ENCODE measurements at places on chromosomes 3 and 15. TPM values are rescaled to one million over a fixed set of nuclear protein-coding genes. Genes with fewer than 3 reads are reported as not detected.

- no peak for DNase-seq
- no peaks in the 10 kb centered on the region for H3K36me3 ChIP-seq
- no peak overlapping the region for H3K4me3 ChIP-seq
- peaks cover 15% of the 10 kb centered on the region for H3K4me1 ChIP-seq
These were observed 22.0 kb downstream of the SPATA12 start for GRCh38 chr3:57082481-57082880.

DNA sequence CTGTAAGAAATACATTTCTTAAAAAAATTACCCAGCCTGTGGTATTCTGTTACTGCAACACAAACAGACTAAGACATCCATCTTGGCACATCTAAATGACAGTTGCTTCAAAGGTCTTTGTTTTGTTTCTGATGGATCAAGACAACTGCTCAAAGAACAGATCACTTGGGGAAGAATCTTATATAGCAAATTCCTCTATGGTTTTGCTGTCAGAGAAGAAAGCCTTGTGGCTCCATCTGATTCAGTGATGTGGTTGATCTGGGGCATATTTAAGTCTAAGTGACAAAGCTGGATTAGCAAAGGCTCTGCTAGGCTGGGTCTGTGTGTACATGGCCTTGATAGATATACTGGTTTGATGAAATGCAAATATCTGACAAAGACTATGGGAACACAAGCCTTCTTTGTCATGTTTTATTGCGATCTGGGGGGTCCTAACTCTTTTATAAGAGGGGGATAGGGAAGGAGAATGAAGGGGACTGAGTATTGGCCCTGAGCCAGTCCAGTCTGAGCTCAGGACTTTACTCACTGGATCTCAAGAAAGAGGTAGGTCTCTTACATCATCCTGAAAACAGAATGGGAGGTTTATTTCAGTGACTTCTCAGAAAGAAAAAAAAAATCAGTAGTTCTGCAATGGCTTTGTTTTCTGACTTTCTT, 14.3 kb upstream of the LIMD1 start:
- no peak overlapping the region for H3K27ac ChIP-seq
- no peak for DNase-seq
- no peaks in the 10 kb centered on the region for H3K4me1 ChIP-seq

- H3K4me3 ChIP-seq: no peak overlapping the region
- no peak for DNase-seq
- H3K27ac ChIP-seq: no peak overlapping the region
- H3K4me1 ChIP-seq: no peaks in the 10 kb centered on the region
These were observed 82.1 kb upstream of the FHIT start for GRCh38 chr3:61333192-61333961.

DNA sequence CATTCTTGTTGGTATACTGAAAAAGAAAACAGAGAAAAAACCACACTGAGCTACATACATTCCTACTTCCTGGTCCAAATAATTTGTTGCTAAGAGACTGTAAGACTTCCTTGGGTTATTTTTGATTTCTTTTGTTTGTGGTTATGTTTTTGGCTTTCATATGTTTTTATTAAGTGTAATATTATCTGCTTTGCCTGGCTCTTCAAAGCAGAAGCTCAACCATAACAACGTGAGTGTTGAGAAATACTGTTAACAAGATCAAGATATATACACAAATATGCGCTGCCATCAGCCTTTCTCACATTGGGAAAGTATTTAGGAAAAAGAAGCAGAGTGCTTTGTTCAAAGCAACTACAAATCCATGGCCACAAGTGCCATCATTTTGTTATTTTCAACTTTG, 556.2 kb upstream of the CBLB start:
- no peak for DNase-seq
- H3K36me3 ChIP-seq: no peaks in the 10 kb centered on the region
- no peak overlapping the region for H3K4me3 ChIP-seq
- no peaks in the 10 kb centered on the region for H3K27me3 ChIP-seq

The MAN2C1 gene
- polyA plus RNA-seq: 410 TPM

DNA sequence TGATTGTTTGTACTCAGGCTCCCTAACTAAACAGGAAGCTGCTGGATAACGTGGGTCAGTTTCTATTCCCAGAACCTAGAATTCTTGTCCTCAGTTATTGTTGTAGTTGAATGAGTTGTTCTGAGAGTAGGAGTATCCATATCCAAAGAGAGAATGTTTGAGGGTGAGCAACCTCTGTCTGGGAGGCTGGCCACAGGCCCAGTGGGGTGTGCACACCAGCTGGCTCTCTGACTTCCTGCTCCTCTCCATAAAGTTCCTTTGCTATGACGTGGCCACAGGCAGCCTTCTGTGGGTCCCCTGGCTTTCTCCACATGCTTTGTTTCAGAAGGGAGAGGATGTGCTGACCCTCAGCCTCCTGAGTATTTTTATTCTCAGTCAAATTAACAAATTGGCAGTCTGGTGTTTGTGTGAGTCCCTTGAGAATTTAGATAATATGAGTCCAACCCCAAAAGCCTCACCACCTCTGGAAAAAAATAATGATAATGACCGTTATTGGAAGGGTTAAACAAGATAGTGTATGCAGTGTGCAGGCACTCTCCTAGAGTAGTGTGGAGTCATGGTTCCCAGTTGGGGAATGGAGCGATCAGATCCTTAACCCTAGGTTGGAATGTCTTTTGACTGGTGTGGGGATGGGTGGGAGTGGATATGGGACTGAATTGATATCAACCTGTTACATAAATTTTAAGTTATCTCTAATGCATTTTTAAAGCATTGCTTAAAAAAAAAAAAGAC, 47.6 kb upstream of the MED12L start:
- H3K36me3 ChIP-seq: no peaks in the 10 kb centered on the region
- H3K4me3 ChIP-seq: no peak overlapping the region
- no peak overlapping the region for H3K27ac ChIP-seq
- no peak for DNase-seq
- H3K4me1 ChIP-seq: no peaks in the 10 kb centered on the region

- H3K27ac ChIP-seq: no peak overlapping the region
- DNase-seq: no peak
- H3K36me3 ChIP-seq: no peaks in the 10 kb centered on the region
- H3K4me1 ChIP-seq: no peaks in the 10 kb centered on the region
These were observed 146.7 kb downstream of the NAALADL2 start for GRCh38 chr3:175005881-175006280.

DNA sequence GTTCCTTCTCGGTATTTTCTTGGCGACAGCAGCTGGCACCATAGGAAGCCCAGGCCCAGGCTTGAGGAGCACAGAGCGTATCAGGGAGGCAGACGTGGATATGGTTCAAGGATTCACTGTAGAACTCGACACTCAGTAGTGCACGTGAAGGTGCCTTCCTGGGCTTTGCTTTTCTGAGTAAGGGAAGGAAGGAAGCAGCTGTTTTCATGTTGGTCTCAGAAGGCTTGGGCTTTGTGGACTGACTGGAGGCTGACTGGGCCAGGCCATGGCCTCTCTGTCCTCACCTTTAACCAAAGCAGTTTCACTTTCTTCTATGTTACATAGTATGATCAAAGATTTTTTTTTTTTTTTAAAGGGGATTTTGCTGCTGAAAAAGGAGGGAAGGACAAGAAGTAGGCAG, 6.9 kb upstream of the GHRL start:
- peaks cover 72% of the 10 kb centered on the region for H3K36me3 ChIP-seq
- no peak overlapping the region for H3K4me3 ChIP-seq
- no peak for DNase-seq
- H3K4me1 ChIP-seq: no peaks in the 10 kb centered on the region
- no peaks in the 10 kb centered on the region for H3K27me3 ChIP-seq
- peak overlapping the region; percentile 60 for H3K27ac ChIP-seq

GRCh38 chr15:59268168-59268851, 61.7 kb downstream of the LDHAL6B start:
- no peak for DNase-seq
- peaks cover under 1% of the 10 kb centered on the region for H3K4me1 ChIP-seq
- H3K27me3 ChIP-seq: no peaks in the 10 kb centered on the region

DNA sequence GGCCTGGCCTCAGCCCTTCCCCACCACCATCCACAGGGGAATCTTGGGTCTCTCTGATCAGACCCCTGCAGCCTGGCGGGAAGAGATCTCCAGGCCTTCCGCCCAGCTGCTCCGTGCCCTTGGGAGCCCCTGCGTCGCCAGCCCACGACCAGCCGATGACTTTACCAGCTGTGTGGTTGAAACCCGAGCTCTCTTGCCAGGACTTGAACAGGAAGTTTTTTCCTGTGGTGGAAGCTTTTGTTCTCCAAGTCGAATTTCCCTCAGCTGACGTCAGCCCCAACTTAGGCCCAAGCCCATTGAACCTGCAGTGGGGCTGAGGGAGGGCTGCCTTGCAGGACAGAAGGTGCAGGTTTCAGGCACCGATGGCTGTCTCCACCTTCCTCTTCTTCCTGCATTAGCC, 51.7 kb upstream of the SMAD3 start:
- H3K4me1 ChIP-seq: peaks cover 38% of the 10 kb centered on the region
- H3K27me3 ChIP-seq: no peaks in the 10 kb centered on the region
- no peaks in the 10 kb centered on the region for H3K36me3 ChIP-seq
- no peak for DNase-seq
- no peak overlapping the region for H3K4me3 ChIP-seq

DNA sequence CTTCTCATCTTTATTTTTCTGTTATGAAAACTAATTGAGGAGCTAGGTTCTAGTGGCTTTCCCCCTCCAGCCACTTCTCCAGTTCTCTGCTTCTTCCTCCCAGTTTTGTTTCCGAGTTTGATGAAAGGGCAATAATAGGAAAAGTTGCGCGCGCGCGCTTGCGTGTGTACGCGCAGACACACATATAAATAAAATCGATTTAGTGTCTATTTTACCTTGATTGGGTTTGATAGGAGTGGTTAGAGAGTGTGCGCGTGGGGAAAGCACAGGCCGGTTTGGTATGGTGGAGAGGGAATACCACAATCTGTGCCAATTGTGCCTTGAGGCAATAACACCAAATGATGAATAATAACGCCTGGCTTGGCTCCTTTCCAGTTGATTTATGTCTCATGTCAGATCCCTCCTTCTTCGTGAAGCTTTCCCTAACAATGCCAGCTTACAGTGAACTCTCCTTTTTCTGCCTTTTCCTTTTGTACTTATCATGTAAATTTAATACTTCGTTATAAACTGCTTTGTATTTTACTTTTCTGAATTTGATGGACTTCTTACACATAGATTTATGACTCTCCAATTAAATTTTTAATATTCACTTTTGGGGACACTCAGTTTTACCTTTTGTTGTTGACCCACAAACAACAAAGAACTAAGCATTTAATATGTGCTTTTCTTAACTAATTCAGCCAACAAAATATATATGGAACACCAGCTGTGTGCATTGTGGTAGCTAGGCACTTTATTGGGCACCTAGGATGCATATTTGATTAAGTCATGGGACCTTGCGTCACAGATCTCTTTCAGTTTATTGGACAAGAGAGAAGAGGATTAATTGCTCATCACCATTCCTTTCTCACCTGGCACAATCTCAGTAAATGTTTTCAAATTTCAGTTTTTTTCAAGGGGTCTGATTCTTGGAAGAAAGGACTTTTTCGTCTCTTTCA, 1.7 kb downstream of the TIPARP start:
- peak overlapping the region; percentile 73 for H3K27ac ChIP-seq
- peak; percentile 64 for DNase-seq
- peak overlapping the region; percentile 74 for H3K4me3 ChIP-seq
- H3K27me3 ChIP-seq: no peaks in the 10 kb centered on the region
- peaks cover 27% of the 10 kb centered on the region for H3K36me3 ChIP-seq

- H3K36me3 ChIP-seq: no peaks in the 10 kb centered on the region
- H3K4me1 ChIP-seq: no peaks in the 10 kb centered on the region
- no peaks in the 10 kb centered on the region for H3K27me3 ChIP-seq
- no peak overlapping the region for H3K27ac ChIP-seq
- no peak for DNase-seq
These were observed 218.8 kb downstream of the TBL1XR1 start for GRCh38 chr3:176978441-176978840.

The FETUB gene
- not detected for polyA plus RNA-seq

DNA sequence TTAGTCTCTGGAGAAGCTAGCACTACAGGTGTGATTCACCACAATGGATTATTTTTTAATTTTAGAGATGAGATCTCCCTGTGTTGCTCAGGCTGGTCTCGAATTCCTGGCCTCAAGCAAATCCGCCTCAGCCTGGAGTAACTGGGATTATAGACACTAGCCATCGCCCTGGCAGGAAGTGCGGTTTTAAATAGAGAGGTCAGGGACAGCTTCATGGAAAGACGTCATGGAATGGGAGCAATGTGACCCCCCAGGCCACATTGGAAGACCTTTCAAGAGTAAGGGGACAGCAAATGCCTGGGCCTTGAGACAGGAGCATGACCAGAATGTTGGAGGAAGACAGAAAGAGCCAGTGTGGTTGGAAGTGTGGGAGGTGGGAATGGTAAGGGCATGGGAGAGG, 2.2 kb upstream of the ISG20 start:
- H3K4me1 ChIP-seq: peaks cover 49% of the 10 kb centered on the region
- no peaks in the 10 kb centered on the region for H3K27me3 ChIP-seq
- no peak for DNase-seq
- peaks cover 3% of the 10 kb centered on the region for H3K36me3 ChIP-seq
- H3K4me3 ChIP-seq: no peak overlapping the region
- H3K27ac ChIP-seq: no peak overlapping the region

DNA sequence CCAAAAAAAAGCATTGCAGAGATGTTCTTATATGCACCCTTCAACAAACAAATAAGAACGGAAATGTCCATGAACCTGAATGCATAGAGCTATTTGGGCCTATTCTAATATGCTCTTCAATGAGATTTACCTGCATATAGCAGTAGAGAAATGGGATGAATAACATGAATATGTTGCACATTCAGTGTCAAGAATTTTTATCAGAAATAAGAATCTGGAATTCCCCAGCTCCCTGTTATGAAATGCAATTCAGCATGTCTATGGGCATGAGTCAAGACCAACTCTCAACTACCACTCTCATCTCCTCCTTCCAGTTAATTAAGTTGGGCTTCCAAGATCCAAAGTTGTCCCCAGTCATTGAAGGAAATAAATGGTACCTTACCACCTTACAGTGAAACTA, 133.7 kb upstream of the ALCAM start:
- H3K4me3 ChIP-seq: no peak overlapping the region
- H3K36me3 ChIP-seq: no peaks in the 10 kb centered on the region
- no peaks in the 10 kb centered on the region for H3K4me1 ChIP-seq
- no peak for DNase-seq
- no peaks in the 10 kb centered on the region for H3K27me3 ChIP-seq

GRCh38 chr15:31267161-31268107, 59.2 kb upstream of the KLF13 start:
- peak overlapping the region; percentile 29 for H3K4me3 ChIP-seq
- no peaks in the 10 kb centered on the region for H3K27me3 ChIP-seq
- peaks cover 100% of the 10 kb centered on the region for H3K4me1 ChIP-seq
- no peaks in the 10 kb centered on the region for H3K36me3 ChIP-seq
- peak overlapping the region; percentile 99 for H3K27ac ChIP-seq

GRCh38 chr15:68427963-68428362, 4.0 kb downstream of the ITGA11 start:
- H3K27ac ChIP-seq: no peak overlapping the region
- no peak overlapping the region for H3K4me3 ChIP-seq
- no peak for DNase-seq
- peaks cover 42% of the 10 kb centered on the region for H3K27me3 ChIP-seq

The RHOV gene
- 0.04 TPM for polyA plus RNA-seq

The ANKUB1 gene
- polyA plus RNA-seq: not detected

GRCh38 chr3:94004301-94004910, 24.0 kb downstream of the STX19 start:
- H3K36me3 ChIP-seq: no peaks in the 10 kb centered on the region
- H3K27ac ChIP-seq: peak overlapping the region; percentile 62

- DNase-seq: no peak
- H3K4me3 ChIP-seq: no peak overlapping the region
- H3K27me3 ChIP-seq: peaks cover 29% of the 10 kb centered on the region
- peaks cover 16% of the 10 kb centered on the region for H3K4me1 ChIP-seq
These were observed 284.1 kb upstream of the LRRFIP2 start for GRCh38 chr3:37458162-37459120.

The ARL6 gene
- polyA plus RNA-seq: 0.31 TPM

All from CD14-positive monocyte (primary cell).